ENCODE measurements at places on chromosomes 2 and 18. TPM values are rescaled to one million over a fixed set of nuclear protein-coding genes. Genes with fewer than 3 reads are reported as not detected.

GRCh38 chr2:66805016-66805865, 370.3 kb downstream of the MEIS1 start:
- no peak for DNase-seq

GRCh38 chr2:71905205-71905604, 242.5 kb downstream of the CYP26B1 start:
- DNase-seq, result no peak

DNA sequence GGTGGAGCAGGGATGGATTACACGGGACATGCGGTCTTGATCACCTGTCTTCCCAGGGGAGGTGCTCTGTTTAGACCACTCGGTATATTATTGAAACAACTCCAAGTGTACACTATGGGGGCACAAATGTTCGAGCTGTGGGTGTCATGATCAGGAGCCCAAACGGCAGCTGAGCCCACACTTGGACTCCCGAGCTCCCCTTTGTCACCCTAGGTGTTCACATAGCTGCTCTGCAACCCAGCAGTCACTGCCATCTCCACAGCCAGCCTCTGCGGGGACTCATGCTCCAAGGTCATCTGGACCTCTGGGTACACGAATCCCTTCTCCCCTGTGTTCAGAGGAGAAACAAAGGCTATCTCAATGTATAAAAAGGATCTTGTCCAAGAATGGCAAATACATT, 46.0 kb downstream of the CAPN13 start:
- no peak for DNase-seq

GRCh38 chr2:35081622-35082015, 1274.0 kb upstream of the CRIM1 start:
- no peak for DNase-seq

DNA sequence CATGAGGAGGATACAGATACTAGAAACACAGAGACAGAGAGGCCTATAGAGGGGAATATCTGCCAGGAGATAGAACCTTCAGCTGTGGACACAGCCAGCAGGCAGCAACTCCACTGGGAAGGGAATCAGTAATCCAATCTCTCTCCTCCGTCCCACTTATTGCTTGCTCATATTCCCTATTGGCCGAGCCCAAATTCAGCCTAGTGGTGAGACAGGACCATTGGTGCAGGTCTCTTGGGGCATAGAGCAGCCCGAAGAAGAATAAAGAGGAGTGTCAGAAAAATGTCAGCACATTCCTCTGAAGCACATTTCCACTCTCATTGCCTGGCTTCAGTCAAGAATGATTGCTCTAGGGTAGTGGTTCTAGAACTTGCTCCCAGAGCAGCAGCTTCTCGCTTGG, 1091.5 kb upstream of the GYPC start:
- DNase-seq, result no peak

ANTXR1 gene
- 131 TPM for total RNA-seq
